ENCODE measurements at places on chromosomes 5 and 9.
A peak's percentile ranks its signal among the peaks of the same experiment; 100 is the strongest.

DNA sequence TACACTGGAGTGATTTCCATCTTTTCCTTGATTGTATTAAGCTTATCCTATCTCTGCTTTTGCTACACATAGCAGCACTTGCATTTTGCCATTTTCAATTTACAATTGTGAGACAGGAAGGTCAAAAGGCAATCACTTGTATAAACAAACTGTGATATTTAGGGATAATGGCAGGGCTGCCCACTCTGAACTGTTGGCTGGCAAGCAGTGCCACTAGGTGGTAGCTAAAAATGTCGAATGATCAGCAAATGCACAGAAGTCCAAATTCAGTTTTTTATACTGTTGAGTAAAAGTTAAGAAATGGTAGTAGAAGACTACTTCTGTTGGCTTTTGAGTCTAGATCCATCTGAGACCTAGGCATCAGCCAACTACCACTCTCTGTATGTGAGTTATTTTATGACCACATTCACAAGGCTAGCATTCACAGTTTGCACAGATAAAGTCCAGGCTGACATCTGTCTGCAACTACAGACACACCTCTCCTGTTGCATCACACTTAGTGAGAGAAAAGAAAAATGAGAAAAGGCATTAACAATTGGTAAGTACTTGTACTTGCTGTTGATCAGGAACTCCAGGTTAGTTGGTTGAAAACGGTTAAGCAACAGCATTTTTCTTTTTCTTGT lies 108.8 kb upstream of the ASTN2 start:
- DNase-seq = no peak

DNA sequence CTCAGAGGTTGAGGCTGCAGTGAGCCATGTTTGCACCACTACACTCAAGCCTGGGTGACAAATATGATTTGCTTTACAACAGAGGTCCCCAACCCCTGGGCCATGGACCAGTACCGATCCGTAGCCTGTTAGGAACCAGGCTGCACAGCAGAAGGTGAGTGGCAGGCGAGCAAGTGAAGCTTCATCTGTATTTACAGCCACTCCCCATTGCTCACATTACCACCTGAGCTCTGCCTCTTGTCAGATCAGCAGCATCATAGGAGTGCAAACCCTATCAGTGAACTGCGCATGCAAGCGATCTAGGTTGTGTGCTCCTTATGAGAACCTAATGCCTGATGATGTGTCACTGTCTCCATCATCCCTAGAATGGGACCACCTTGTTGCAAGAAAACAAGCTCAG lies 42.5 kb downstream of the SAXO1 start:
- DNase-seq = no peak

GRCh38 chr9:75455444-75455921 lies 367.2 kb downstream of the OSTF1 start:
- DNase-seq = no peak

- DNase-seq = no peak
Observed at GRCh38 chr9:34343605-34344004, 14.2 kb downstream of the NUDT2 start.

DNA sequence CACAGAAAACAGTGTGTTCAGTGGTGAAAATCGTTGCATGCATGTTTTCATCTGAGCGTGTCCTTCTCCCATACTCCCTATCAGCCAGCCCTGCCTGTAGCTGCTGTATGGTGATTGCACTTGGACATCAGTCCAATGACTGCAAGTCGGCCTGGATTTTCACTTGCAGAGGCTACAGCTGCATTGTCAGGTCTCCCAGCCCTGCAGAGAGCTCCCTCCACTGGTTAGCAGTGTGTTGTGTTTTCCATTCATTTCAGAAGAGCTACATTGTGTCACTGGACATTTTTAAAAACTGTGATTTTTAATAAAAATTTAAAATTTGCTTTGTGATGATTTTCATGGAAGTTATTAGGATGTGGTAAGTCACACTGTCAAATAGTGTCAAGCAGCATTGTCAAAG lies 96.6 kb downstream of the SYK start:
- peak; percentile 14 for DNase-seq

DNA sequence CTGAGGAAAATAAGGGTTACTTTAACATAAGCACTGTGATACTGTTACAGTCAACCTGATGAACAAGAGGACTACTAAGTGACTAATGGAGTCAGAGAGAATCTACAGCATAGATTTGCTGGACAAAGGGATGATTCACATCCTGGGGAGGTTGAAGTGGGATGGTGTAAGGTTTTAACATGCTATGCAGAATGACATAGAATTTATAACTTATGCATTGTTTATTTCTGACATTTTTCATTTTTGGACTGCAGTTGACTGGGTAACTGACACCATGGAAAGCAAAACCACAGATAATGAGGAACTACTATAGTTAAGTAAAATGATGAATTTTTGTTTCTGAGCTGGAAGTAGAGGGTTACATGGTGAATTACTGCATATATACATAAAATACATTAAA lies 389.2 kb downstream of the MAT2B start:
- peak; percentile 46 for DNase-seq

- no peak for DNase-seq
Observed at GRCh38 chr9:19108038-19108437, 5.3 kb upstream of the HAUS6 start.

DNA sequence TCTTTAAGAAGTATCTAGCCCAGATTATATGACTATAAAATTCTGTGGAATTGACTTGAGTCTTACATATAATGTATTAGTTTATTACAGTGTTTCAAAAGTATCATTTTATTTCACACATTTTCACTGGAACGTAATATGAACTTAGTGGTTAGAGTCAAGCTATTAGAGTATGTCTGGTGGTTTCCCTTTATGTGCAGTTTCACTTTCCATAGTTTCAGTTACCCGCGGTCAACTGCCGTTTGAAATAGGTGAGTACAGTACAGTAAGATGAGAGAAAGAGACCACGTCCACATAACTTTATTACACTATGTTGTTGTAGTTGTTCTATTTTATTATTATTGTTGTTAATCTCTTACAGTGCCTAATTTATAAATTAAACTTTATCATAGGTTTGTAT lies 50.5 kb downstream of the COMMD10 start:
- no peak for DNase-seq

DNA sequence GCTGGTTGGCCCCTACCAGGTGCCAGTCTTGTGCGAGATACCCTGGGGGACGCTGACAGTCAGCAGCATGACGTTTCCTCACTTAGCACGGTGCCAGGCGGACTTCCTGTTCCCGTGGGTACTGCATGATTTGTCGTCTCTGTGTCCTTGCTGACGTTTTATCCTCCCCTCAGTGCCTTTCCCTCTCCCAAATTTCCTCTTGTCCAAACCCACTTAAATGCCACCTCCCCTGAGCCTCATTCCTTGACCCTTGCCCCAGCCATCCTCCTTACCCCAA lies 60.6 kb upstream of the SAP30L start:
- no peak for DNase-seq

- no peak for DNase-seq
Observed at GRCh38 chr5:83865579-83865978, 144.9 kb upstream of the HAPLN1 start.

GRCh38 chr5:155897761-155898160 lies 429.2 kb upstream of the SGCD start:
- peak; percentile 69 for DNase-seq

DNA sequence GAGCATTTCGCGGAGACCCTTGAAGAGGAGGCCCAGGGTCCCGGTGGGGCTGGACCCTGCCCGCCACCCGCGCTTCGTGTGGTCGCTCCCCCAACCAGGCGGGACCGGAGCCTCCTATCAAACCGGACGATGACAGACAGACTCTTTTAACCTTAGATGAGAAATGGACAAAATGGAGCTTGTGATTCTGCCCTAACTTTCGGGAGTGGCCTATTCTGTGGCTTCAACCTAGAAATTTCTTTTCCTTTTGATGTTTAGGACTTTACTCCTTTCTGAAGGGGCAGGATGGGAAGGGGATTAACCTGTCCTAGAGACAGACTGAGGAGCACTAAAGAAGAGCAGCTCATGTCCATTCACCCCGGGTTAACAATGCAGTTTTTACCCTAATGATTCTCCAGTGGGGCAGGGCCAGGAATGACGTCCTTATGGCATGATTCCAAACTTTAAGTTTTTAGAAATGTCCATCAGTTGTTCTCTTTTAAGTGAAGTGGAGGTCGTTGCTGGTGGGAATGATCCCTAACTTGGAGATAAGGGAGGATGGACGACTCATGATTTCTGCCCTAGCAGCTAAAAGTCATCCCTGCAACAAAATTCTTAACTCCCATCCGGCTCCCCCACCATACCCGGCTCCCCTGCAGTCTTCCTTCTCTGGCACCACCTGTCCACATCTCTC lies 1.0 kb downstream of the NIPSNAP3A start:
- peak; percentile 71 for DNase-seq

- no peak for DNase-seq
Observed at GRCh38 chr5:118405650-118406061, 582.7 kb downstream of the DTWD2 start.

DNA sequence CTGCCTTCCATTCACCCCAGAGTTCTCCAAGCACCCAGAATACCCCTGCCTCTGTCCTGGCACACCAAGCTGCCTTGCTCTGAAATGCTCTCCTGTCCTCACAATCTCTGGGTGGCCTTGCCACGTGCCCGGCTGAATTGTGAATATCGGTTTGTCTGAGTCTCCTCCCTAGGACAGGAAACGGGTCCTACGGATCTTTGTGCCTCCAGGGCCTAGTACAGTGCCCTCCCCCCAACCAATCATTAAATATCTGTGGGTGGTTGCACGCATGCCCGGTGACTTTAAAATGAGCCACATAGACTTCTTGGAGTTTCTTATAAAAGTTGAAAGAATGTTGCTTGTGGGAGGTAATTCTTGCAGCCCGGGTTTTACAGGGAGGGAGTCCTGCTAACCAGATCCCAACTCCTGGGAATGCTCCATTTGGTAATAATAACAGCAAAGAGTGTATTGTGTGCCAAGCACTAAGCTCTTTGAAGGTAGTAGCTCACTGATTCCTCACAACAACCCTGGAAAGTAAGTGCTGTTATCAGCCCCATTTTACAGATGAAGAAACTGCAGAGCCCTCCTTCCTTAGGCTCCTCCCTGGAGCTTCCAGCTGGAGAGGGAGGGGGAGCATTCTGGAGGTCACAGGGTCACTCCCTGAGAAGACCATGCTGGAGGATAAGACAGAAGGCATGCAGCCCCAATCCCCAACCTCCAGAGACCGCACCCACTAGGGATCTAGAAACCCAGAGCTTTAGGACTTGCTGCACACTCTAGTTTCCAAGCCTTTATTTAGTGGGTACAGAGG lies 23.4 kb downstream of the URM1 start:
- no peak for DNase-seq

DNA sequence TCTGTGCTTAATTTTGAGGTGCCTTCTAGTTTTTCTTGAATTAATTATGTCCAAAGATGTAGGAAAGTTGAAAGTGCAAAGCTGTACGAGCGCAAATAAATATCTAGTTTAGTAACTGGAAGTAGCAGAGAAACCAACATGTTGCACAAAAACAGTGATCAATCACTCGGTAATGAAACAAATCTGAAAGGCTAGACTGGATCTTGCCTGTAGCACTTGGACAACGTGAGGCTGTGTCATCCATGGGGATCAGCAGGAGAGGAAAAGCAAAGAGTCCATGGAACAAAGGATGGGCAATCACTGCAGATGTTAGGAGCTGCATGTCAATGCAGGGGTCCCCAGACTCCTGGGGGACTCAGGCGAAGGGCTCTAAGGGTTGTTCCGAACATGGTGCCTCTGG lies 424.2 kb downstream of the IRX1 start:
- no peak for DNase-seq

- DNase-seq = peak; percentile 92
Observed at GRCh38 chr5:82334856-82335255, 56.7 kb upstream of the RPS23 start.

- no peak for DNase-seq
Observed at GRCh38 chr5:93675460-93676450, 65.6 kb downstream of the POU5F2 start.

- DNase-seq = peak; percentile 45
Observed at GRCh38 chr9:89153232-89154017, 25.2 kb downstream of the SHC3 start.

GRCh38 chr5:146527785-146528184 lies 11.8 kb upstream of the GPR151 start:
- DNase-seq = no peak

GRCh38 chr9:99368341-99369326 lies 146.6 kb downstream of the SEC61B start:
- DNase-seq = peak; percentile 88

DNA sequence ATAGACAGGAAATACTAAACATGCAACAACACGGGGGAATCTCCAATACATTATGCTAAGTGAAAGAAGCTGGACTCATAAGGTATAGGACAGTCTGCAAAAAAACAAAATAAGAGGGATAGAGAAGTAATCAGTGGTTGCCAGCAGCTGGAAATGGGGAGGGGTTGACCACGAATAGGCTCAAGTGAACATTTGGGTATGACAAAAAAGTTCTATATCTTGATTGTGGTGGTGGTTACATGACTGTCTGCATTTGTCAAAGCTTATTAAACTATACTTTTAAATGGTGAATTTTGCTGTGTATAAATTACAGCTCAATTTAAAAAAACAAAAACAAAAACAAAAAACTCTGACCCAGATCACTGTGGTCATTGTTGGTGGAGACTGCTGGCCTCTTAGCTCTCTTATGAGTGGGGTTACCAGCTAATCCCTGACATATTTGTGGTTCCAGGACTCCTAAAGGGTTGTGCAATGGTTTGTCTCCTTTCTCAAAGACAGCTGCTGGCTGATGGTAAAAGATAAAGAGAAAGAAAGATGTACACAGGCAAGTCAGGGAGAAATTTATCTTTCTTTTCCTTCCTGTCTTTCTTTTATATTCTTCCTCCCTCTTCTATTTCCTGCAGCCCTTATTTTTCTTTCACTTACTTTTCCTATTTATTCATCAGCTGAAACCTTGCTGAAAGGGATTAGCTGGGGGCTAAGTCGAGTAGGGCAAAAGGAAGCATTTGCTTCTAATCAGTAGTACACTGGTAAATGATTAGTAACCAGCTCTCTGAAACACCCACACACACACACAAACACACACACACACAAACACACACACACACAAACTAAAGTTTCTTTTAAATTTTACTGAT lies 42.6 kb upstream of the APC start:
- peak; percentile 92 for DNase-seq

DNA sequence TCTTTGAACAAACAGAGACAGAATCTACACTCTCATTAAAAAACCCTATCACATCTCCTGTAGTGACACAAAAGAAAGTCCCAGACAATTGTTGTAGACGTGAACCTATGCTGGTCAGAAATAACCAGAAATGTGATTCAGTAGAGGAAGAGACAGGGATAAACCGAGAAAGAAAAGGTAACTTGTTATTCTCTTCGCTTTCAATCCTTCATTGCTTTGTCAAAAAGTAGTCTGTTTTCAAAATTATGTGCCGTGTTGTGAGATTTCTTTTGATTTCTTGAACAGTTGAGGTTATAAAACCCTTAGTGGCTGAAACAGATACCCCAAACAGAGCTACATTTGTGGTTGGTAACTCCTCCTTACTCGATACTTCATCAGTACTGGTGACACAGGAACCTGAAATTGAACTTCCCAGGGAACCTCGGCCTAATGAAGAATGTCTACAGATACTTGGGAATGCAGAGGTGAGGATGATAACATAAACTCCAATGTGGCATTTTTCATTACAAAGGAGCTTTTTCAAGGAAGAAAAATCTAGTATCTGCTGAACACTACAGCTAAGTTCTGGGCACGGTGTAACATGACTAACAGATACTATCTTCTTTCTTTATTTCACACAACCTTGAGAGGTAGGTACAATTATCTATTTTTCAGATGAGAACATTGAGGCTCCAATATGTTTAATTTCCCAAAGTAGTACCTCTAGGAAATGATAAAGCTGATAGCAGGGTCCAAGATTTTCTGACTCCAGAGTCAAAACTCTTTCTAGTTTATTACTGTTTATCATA lies 14.3 kb downstream of the HMGCR start:
- no peak for DNase-seq

Data from adipocyte (in vitro differentiated cells).